M059J (cell line): ENCODE measurements at places on chromosomes 6 and 20.

GRCh38 chr6:135617222-135617621 lies 119.7 kb upstream of the AHI1 start:
- DNase-seq, result no peak

GRCh38 chr6:19450651-19451050 lies 386.5 kb upstream of the ID4 start:
- DNase-seq, result no peak

- no peak for DNase-seq
Observed at GRCh38 chr6:50288881-50289280, 239.2 kb upstream of the DEFB112 start.

GRCh38 chr6:23265270-23265669 lies 695.9 kb downstream of the HDGFL1 start:
- no peak for DNase-seq

- DNase-seq, result no peak
Observed at GRCh38 chr6:86203044-86203443, 560.4 kb upstream of the SYNCRIP start.

- DNase-seq, result no peak
Observed at GRCh38 chr6:85252552-85252951, 197.3 kb upstream of the NT5E start.

- peak; percentile 48 for DNase-seq
Observed at GRCh38 chr20:35257175-35257909, 20.6 kb downstream of the MMP24OS start.

DNA sequence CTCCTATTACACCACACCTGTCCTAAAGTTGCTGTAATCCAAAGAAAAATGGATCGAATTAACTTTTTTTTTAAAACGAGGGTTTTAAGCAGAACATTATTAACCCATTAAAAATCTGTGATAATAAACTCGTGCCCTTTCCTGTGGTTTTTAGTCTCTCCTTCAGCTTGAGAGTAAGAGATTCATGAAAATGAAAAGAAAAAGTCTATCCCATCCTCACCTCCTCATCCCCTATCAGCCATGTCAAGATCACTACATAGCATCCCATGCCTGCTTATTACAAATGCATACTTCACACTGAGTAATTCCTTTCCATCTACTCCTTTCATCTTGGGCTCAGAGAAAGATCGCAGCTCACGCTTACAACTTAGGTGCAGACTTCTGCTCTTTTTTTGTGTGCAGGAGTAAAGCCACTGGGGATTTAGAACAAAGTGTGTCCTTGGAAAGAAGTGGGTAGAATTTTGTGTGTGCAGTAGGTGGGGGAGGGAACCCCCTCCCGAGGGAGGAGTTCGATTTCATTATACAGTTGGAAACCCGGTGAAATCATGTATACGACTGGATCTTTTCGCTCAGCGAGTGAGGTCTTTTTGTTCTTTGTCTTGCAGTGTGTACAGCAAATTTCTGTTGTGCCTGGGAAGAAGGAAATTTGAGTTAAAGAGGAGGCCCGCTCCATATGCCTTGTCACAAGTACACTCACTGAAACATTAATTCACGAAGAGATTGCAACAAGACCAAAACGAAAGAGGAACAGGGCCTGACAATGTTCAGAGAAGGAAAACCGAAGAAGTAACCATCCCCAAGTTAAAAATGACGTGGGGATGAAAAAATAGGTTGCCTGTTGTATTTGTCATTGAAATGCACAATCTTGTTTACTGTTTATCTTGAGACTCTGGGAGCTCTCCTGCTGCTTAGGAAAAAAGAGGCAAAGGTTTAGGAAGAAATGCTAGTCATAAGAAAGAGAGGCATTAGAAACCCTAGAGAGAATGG lies 146.5 kb upstream of the ZNF217 start:
- peak; percentile 79 for DNase-seq

- peak; percentile 78 for DNase-seq
Observed at GRCh38 chr6:37171201-37171969, 1.4 kb downstream of the PIM1 start.

DNA sequence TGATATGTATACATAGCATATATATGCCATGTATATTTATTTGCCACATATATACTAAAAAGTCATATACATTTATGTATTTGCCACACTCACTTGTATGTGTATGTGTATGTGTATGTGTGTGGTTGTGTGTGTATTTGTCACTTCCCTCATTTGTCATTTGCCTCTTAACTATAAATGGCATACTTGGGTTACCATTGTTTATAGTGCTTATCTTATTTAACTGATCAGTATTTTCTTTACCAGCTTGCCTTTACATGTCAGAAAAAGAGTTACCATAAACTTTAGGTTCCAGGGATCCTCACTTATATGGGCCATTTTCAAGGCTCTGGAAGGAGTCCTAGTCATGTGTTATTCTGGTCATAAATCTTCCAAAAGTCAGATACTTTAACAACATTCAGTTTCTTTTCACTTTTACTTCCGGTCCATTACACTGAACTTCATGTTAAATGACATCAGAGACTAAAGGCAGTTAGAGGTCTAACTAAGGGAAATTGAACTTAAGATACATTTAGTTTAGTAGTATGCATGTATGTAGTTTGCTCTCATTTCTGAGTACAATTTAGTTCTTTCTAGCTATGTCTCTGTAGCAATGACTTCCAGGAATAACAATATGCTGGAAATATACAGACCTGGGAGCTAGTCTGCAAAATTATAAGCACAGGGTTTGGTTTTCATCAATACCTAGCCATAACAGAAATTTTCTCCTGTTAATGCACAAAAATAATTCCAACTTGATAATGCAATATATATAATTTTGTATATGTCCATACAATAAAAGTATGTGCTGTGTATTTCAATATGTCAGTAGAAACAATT lies 33.7 kb upstream of the HIVEP1 start:
- DNase-seq, result peak; percentile 76

DNA sequence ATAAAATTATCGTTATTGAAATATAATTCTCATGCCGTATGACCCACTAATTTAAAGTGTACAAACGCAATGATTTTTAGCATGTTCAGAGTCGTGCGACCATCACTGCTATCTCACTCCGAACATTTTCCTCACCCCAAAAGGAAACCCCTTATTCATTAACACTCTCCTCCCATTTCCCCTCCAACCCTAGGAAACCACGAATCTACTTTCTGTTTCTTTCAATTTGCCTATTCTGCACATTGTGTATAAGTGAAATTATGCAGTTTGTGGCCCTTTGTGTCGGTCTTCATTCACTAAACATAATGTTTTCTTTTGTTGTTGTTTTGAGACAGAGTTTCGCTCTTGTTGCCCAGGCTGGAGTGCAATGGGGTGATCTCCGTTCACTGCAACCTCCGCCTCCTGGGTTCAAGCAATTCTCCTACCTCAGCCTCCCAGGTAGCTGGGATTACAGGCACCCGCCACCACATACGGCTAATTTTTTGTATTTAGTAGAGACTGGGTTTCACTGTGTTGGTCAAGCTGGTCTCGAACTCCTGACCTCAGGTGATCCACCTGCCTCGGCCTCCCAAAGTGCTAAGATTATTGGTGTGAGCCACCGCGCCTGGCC lies 99.7 kb upstream of the ZNF217 start:
- no peak for DNase-seq

DNA sequence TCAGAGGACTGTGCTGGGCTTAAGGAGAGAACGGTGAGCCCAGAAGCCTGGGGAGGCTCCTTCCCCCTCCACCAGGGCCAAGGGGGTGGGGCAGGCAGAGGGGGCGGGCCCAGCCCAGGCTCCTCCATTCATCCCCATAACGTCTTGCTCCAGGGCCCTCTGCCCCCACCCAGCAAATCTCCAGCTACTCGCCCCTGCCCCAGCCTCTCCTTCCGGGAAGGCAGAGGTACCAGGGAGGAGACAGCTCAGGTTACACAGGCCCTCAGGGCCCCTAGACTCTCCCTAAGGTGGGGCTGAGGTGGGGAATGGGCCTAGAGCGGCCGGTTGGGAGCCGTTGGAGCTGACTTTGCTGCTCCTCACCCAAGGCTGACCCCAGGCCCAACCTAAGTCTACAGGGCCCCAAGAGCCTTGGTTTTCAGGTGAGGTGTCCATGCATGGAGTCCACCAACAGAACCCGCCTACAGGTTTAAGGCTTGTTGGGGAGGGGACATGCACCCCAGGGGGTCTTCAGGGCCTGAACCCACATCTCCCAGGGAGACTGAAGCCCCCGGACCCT lies 1.2 kb downstream of the LAMA5 start:
- DNase-seq, result peak; percentile 84
